ENCODE measurements at places on chromosomes 4 and X.
A peak's percentile ranks its signal among the peaks of the same experiment; 100 is the strongest.

GRCh38 chr4:2389691-2390090, 28.8 kb downstream of the ZFYVE28 start:
- no peak for DNase-seq

GRCh38 chr4:74545448-74545847, 100.5 kb downstream of the AREG start:
- DNase-seq, result no peak

GRCh38 chr4:150230561-150230960, 152.3 kb downstream of the DCLK2 start:
- DNase-seq, result no peak

GRCh38 chrX:11666164-11666563, 444 bp upstream of the ARHGAP6 start:
- DNase-seq, result no peak

DNA sequence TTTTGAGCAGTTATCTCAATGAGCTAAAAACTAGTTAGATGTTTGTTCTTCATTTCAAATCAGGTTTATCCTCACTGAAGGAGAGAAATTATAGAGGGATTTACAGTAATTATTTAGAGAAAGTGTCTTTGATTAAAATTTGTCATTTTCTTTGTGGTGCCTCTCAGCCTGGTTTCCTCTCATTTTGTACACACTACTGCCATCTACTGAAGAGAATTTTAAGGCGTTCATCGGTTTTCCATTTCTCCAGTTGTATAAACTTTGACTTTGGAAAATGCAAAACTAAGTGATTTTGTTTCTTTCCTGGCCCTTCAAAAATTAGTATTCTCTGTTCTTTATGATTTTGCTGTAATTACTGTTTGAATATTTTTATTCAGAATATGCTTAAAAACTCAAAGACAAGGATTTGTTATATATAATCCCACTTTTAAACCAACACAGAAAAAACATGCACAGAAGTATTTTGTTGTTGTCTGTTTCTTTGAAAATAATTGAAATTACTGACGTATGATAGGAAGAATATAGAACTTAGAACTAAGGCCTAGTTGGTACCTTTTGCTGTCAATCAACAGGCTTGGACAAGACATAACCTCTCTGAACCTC, 34.4 kb upstream of the ANXA3 start:
- peak; percentile 48 for DNase-seq

- DNase-seq, result no peak
These were observed 102.7 kb upstream of the TBC1D9 start for GRCh38 chr4:140858897-140859296.

DNA sequence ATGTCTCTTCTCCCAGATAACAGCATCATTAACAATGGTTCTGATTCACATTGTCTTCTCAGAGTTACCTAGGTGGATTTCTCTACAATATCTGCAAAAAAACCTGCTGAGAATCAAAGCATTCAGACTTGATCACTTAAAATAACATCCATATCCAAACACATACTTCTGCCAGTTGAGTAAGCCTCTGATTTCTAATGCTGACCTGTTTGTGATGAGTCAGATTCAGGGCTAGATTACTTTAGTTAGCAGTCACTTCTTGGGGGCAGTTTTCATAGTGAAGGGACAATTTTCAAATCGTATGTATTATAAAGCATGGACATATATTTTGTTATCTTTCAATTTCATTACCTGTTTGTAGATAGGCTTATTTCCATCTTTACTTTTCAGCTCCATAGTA, 35.5 kb downstream of the CCNI start:
- DNase-seq, result no peak

DNA sequence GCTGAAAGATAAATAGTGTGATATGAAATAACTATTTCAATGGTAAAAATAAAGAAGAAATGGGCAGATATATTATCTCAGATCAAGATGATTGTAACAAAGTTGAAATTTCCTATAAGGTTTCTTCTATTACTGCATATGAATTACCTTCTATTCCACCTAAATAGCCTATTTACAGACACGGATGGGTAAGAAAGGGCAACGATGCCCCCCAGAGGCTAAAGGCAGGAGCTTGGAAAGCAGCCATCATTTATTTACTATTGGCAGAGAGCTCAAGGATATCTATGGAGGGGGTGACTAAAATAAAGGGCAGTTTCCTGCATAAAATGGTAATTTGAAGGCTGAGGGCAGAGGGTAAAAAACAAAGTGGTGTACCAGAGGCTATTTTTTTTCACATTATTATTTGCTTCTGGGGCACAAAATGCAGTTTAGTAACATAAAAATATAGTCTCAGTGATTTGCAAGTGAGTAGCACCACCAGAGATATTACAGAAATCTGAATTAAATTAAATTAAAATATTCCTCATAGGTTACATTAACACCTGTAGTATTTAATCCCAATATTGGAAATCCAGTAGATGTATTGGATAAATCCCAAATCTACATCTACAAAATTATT, 123.1 kb downstream of the BTC start:
- DNase-seq, result peak; percentile 81

GRCh38 chr4:185096032-185096653, 46.9 kb upstream of the SLC25A4 start:
- peak; percentile 30 for DNase-seq

DNA sequence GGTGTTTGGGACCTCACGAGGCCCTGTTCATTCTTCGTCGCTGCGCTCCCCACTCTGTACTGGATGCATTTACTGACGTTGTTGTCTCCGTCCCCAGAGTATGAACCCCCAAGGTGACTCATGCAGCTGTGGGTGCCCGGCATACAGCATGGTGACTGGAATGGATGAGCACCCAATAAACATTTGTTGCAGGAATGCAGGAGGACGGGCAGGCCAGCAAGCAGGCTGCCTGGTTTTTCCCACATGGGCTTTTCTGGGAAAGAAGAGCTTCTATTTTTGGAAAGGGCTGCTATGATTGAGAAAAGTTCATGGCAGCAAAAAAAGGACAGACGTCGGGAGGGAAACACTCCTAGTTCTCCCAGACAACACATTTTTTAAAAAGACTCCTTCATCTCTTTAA, 893 bp upstream of the SOD3 start:
- peak; percentile 14 for DNase-seq

DNA sequence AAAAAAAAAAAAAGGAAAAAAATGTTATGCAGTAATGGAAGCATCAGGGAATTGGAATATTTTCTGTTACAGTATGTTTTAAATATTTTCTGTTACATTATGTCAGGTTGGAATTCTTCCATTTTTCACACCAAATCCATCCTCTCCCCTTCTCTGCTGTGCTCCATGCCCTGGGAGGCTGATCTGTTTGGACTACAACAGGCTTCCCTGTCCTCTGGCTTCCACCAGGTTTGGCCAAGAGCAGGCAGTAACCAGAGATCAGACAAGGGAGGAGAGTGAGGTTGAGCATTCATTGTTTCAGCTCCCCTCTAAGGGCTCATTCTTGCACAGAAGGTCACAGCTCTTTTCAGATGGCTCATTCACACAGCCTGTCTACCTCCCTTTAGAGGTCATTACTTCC, 11.7 kb upstream of the TMEM184C start:
- DNase-seq, result no peak

DNA sequence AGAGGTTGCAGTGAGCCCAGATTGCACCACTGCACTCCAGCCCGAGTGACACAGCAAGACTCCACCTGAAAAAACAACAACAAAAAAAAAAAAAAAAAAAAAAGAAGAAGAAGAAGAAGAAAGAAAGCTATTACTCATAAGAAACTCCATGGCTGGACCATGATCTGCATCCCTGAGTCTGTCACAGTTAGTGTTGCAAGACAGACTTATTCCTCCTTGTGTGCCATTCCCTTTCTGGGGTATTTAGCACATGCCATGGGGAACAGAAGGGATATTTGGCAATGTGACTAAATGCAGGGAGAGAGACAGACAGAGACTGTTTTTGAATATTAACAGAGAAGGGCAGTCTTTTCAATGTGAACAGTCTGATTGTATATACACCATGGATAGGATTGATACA, 16.7 kb upstream of the PDS5A start:
- no peak for DNase-seq

- peak; percentile 7 for DNase-seq
These were observed 1798.9 kb downstream of the PCDH7 start for GRCh38 chr4:32519060-32519459.

- DNase-seq, result no peak
These were observed 303.9 kb upstream of the PABPC4L start for GRCh38 chr4:134505511-134505910.

- peak; percentile 56 for DNase-seq
These were observed at the start of gene NAAA for GRCh38 chr4:75940692-75941253. TSS of gene NAAA (minus strand) at chr4:75941013. CDS start at chr4:75940949, 64 bp downstream.
